GM23248 (cell line): ENCODE measurements at places on chromosomes 2 and 18.

GRCh38 chr2:47721296-47721695, 61.6 kb upstream of the MSH6 start:
- no peak for DNase-seq

DNA sequence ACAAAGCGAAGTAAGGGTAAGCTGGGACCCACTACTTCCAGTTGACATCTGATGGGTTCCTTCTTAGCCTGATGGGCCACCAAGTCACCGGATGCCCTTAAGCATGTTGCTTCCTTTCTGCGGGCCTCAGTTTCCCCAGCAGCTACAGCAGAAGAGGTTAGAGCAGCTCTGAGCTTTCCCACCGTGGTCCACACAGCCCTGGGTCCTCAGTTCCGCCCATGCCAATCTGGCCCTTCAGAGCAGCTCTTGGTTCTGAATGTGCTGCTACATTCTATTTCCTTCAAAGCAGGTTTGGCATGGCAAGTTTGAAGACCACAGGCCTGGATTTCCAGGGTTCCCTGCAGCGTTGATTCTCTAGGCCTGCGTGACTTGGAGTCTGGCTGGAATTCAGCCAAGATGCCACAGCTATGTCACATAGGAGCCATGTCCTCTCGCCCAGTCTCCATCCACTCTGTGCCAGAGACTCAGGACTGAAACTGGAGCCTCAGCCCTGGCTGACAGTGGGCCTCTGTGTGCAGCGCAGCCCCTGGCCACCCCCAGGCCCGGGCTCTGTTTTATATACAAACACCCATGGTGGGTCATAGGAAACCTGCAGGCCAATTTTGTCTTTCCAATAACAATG, 79.6 kb downstream of the TFCP2L1 start:
- peak; percentile 12 for DNase-seq

DNA sequence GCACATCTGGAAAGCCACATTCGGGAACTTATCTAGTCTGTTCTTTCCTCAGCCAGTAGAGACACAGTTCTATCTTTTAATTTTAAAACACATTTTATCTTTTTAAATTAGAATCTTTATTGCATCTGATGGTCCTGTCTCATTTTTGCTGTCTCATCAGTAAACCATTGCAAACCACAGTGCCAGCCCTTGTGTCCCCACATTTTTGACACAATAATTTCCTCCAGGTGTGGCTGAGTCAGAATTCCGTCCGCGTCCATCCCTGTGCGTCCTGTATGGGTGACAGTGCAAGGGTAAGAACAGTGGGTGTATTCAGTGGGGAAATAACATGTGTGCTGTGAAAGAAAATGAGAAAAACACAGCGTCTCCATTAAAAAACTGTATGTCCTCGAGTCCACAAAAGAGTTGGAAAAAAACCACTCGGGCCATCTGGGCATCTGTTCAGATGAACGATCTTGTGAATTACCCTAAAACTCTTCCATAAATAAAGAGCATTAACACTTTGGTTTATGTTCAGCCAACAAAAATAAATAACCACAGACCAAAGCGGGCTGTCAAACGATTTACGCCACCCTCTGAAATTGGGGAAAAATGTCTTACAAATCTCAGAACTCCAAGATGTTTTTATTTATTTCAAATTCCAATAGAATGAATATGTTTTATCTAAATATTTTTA, 137.3 kb downstream of the ZNF516 start:
- DNase-seq = no peak

- no peak for DNase-seq
These were observed 938.9 kb downstream of the CPS1 start for GRCh38 chr2:211495339-211495738.

- DNase-seq = peak; percentile 91
These were observed 6.7 kb downstream of the CRIM1 start for GRCh38 chr2:36362291-36362690.

GRCh38 chr2:231104115-231104713, 20.6 kb downstream of the HTR2B start:
- peak; percentile 76 for DNase-seq

GRCh38 chr2:156480376-156480775, 44.2 kb downstream of the GPD2 start:
- DNase-seq = no peak

GRCh38 chr2:237920673-237921072, 46.1 kb upstream of the UBE2F start:
- peak; percentile 80 for DNase-seq

DNA sequence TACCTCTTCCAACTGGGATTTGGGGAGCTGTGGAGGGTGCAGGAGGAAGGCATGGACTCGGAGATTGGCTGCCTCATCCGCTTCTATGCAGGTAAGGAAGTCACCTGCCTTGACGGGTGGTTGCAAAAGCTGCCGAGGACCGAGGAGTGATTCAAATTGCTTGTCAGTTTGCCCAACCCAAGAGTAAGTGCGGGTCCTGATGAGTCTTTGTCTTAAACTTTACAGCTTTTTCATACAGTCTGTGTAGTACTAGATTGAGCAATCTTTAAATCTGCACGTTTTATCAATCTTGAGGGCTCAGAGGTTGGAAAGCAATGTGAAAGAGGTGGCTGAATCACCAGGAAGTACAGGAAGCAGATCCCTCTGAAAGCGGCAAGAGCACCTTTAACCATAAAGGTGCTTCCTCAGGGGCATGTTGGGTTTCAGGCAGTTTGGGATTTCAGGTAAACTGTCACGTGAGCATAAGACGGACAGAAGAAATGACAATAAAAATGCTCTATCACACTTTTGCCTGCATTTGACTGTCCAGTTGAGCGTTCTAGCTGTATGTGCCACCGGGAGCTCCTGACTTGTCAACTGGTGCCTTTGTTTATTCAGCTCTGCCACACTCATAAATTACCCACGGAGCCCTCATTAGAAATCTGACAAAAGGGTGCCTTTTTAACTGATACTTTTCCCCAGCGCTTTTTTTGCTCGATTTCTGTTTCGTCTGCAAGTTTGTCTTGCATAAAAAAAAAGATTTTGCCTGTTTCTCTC, 2.0 kb downstream of the PHLPP1 start:
- peak; percentile 86 for DNase-seq

GRCh38 chr2:167510071-167510759, 621.9 kb downstream of the XIRP2 start:
- peak; percentile 11 for DNase-seq
